Fibroblast of gingiva (primary cell): ENCODE measurements at places on chromosomes 7 and 10.
A peak's percentile ranks its signal among the peaks of the same experiment; 100 is the strongest.

GRCh38 chr7:55348502-55348901 lies 16.6 kb upstream of the LANCL2 start:
- no peak for DNase-seq

DNA sequence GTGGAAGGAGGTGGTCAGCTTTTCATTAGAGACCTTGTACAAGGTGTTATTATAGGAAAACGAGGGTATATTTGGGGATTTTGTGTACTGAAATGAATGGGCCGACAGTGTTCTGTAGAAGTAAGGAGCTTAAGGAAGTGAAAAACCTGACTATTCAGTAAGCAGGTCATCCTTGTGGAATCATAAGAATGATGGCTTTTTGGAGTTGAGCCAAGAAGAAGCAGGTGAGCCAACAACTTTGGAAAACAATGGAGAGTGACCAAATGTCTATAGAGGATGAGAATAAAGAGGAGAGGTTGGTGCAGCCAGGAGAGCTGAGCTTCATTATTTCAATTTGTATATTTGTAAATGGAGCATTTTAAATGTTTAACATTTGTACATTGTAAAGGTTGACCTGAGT lies 595.7 kb downstream of the CCSER2 start:
- no peak for DNase-seq

GRCh38 chr10:30036341-30036740 lies 23.0 kb downstream of the JCAD start:
- no peak for DNase-seq

GRCh38 chr10:28266449-28267224 lies 36.2 kb downstream of the MPP7 start:
- DNase-seq, result no peak

DNA sequence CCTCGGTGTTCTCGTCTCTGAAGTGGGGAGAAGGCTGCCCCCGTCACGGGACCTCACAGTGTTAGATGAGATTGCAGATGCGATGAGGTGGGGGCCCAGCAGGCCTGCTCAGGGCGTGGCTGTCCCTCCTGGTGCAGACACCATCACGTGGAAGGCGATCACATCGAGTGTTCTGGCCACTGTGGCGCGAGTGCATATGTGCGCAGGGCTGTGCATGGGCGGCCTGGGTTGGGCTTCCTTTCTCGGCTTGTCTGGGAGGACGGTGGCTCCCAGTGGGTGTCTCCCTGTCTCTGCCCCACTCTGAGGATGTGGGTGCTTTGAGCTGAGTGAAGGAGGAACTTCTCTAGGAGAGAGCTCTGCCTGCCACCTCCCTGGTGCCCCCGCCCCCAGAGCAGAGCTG lies 83.1 kb downstream of the LHPP start:
- no peak for DNase-seq

DNA sequence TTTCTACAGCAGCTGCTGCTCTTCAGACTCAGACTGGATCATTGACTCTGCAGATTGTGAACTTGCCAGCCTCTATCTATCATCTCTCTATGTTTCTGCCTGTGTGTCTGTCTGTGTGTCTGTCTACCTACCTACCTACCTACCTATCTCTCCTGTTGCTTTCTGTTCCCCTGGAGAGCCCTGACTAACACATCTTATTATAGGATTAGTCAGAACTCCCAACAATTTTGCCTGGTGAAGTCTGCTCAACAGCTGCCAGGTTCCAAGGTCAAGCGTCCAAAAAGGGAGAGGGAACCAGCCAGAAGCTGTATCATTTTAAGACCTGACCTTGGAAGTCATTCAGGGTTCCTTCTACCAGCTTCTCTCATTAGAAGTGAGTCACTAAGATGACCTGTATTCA lies 579.0 kb upstream of the DPP6 start:
- DNase-seq, result no peak

GRCh38 chr7:158759749-158760444 lies 55.3 kb upstream of the NCAPG2 start:
- DNase-seq, result no peak

DNA sequence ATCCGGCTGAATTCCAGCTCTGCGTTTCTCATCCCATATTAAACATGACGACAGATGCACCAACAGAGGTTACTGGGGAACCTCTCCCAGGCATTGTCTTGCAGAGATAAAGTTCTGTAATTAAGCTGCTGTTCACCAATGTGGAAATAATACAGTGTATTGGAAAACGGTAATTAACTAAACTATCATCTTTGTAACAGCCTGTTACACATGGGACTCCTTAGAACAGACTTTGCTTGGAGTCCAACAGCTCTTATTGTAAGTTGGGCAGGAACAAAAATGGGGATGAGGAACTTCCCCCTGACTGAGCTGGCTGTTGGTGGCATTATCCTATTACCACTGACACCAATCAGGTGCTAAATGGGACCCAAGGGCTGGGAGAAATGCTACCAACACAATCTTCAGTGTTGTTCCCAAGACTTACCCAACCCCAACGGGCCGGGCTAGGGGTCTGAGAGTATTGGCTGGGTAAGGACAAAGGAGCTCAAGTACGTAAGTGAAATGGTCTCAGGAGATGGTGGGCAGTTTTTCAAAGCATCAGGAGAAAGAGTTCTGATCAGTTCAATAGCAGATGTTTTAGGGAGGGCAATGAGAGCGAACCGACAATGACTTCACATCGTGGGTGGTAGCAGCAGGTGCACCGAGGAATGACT lies 759.4 kb downstream of the GRID1 start:
- DNase-seq, result no peak

DNA sequence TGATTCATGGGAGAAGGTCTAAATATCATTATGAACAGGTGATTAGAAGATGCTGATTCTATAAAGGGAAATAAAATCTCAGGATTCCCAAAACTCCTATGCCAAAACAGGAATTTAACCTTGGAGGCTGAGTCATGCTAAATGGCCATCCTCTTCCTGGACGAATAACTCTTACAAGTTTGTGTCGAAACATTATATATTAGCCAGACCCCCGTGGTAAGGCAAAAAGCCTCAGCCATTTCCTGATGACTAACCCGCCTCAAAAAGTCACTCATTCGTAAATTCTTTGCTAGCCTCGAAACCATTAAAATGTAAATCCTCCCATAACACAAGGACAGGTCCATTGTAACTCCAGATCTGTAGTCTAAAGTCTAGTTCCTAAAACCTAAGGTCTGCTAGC lies 32.0 kb downstream of the CUL2 start:
- peak; percentile 69 for DNase-seq

DNA sequence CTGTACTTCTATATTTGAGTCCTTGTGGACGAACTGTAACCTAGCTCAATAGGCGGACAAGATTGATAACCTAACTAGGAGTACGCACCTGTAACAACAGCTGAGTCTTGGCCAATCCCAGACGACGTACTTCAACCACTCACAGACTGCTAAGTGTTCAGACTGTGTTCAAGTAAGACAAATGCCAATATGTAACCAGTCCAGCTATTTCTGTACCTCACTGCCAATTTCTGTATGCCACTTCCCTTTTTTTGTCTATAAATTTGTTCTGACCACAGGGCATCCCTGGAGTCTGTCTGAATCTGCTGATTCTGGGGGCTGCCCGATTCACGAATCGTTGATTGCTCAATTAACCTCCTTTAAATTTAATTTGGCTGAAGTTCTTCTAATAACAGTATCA lies 32.2 kb downstream of the HACD1 start:
- no peak for DNase-seq

DNA sequence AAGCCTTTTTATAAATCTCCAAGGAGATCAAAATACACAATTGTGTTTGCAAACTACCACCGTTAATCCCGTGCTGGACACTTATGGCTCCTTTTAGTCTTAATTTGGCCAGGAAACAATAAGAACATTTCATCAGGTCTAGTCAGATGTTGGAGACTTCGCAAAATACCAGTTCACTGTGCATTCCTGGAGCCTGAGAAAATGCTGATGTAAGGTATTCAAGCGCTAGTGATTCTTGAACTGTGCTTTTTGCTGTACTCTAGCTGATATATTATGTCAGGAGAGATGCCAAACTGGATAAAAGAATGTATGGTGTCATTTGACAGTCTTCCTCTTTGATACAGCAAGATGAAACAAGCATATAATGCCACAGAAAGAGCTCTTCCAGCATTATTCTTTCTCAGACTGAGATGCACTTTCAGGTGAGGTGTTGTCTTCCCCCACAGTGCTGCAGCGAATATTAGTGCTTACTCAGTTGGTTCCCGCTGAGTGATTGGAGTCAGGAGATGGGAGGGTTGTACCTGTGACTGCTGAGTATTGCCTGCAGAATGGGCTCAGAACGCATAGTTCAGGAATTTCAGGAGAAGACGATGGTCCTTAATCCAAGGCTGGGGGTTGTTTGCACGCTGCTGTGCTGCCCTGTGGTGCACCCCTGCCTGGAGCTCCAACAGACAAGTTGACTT lies 59.2 kb downstream of the OGDH start:
- DNase-seq, result peak; percentile 65

- DNase-seq, result no peak
These were observed 67.6 kb downstream of the TMEM130 start for GRCh38 chr7:98802088-98802780.

DNA sequence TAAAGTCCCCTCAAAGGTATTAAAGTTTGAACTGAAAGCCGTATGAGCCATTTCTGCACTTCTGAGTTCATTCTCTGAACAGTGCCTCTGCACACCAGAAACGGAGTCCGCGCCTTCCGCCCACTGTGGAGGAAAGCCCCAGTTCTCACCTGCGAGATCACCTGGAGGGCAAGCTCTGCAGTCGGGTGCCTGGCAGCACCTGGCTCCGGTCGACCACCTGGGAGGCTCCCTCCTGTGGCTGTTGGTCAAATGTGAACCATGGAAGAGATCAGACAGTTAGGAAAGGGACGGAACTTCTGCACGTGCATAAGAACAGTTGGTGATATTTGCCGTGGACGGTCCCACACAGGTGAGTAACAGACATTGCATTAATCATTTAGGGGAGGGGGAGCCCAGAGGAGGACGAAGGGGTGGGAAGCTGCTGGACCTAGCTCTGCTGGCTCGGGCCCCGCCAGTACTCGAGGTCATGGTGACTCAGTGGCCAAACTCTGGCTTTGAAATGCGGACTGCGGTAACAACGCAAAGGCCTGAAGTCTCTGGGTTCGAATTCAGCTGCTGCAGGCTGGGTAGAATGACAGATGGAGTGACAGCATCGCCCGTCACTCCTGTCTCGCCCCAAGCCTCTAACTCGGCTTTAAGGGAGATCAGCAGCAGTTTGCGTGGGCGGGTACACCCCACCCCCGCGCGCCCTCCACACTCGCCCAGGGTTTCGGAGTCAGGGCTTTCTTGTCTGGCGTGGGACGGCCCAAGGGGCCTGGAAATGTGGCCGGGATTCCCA lies 1.7 kb upstream of the DPYSL4 start:
- no peak for DNase-seq

DNA sequence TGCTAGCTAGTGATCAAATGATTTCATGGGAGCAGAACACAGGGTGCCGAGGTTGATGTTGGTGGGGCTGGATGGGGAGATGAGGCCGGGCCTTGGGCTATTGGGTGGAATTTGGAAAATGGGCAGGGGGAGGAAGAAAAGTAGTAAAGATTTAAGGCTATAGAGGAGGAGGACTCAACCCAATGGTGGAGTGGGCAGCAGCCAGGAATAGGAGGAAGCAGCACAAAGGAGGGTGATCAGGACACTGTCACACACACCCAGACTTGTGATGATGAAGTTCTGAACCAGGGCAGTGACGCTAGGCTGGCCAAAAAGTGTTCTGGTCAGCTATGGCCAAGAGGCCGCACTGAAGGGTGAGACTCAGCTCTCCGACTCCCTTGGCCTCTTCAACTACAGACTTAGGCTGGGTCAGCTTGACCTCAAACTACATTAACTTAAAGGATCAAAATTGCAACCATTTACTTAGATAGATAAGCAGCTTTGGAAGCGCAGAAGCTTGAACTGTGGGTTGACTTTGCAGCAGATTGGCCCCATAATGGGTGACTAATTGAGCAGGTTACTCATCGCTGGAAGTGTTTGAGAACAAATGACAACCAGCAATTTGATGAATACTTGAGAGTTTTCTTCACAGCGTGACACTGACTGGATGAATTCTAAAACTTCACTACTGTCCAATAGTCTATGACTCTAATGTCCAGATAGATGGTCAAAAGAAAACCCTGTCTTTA lies 29.4 kb upstream of the GPR26 start:
- DNase-seq, result no peak

- DNase-seq, result no peak
These were observed 35.0 kb downstream of the ARMC3 start for GRCh38 chr10:22962817-22963216.

GRCh38 chr7:135661311-135662122 lies 797 bp upstream of the STMP1 start:
- no peak for DNase-seq

DNA sequence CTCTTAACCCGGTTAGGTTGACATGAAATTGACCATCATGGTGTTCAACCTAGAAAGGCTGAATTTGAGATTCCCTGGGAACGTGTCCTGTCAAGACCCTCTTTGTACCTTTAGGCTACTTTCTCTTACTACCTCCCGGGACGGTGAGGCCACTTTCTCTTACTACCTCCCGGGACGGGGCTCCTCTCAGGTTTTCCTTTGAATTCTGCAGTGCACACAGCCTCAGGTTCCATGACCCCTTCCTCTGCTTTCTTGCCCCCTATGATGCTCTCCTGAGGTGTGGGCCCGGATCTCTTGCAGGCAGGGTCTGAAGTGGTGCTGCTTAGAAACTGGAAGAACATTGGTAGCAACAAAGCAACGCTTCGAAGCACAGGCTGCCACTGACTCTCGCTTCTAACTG lies 155.3 kb downstream of the CAMK1D start:
- DNase-seq, result no peak

DNA sequence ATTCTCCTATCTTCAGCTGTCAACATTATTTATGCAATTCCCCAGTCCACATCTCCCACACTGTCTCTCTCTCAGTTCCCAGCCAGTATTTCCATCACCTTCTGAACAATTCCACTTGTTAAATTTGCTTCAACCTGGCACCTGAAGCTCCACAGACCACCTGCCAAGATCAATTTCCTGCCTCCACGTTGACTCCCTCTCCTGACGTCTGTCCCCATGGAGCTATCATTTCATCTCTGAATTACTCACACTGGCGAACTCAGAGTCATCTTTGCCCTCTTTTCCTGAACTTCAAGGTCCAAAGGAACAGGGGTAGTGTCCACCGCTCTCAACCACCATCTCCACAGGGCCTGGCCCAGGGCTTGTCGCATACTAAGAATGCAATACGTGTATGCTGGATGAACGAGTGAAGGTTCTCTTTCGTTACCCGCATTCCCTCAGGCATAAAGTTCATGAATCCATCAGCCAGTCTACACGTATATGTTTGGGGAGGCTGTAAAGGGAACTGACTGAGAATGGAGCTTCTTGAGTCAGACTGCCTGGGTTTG lies 183.3 kb downstream of the JCAD start:
- no peak for DNase-seq

GRCh38 chr7:1691601-1692514 lies 21.8 kb downstream of the ELFN1 start:
- DNase-seq, result peak; percentile 53

DNA sequence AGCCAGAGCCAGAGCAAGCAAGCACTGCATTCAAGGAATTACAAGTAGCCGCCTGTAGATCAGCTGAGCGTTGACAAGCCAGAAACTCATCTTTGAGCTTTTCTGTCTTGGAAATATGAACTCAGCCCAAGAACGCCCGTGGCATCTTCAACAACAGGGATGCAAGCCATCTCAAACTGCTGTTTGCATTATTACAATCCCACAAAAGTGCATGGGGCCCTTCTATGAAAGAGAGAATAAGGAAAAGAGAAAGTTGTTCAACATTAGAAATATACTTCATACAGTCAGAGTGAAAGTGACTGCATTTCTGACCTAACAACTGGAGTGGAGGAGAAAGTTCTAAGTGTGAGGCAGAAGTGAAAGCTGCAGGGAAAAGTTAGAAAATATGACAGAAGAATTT lies 6.5 kb downstream of the SGCE start:
- DNase-seq, result no peak
